Activated CD4-positive, alpha-beta T cell treated with anti-CD3 and anti-CD28 coated beads, Interleukin-2, amount 10 ng/mL, durations not matched to agents 24 days and 14 days (primary cell): ENCODE measurements at places on chromosomes 5 and 9. TPM values are rescaled to one million over a fixed set of nuclear protein-coding genes. Genes with fewer than 3 reads are reported as not detected.

DNA sequence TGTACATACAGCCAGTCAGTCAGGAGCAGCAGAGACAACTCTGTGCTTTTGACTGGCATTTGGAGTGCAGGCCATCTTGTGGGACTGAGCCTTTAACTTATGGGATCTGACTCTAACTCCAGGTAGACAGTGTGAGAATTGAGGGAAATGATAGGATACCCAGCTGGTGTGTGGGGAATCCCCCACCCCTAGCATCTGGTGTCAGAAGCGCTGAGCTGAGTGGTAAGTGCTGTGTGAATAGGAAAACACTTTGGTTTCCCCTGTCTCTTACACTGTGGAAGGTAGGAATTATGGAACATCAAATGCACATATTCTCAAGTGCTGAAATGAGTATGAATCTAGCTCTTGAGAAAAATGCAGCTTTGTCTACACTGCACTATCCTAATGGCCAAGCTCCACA lies 43.9 kb downstream of the CCDC125 start:
- DNase-seq: no peak
- H3K4me1 ChIP-seq: peaks cover 2% of the 10 kb centered on the region
- H3K27ac ChIP-seq: no peak overlapping the region
- no peak overlapping the region for H3K4me3 ChIP-seq
- H3K36me3 ChIP-seq: peaks cover 15% of the 10 kb centered on the region

Gene GCNT4
- 0.52 and 0.70 TPM in 2 replicates for total RNA-seq

GRCh38 chr5:157598350-157598936 lies 22.9 kb upstream of the ADAM19 start:
- H3K4me1 ChIP-seq: peaks cover 85% of the 10 kb centered on the region
- no peaks in the 10 kb centered on the region for H3K27me3 ChIP-seq
- peaks cover 8% of the 10 kb centered on the region for H3K36me3 ChIP-seq
- no peak for DNase-seq
- H3K4me3 ChIP-seq: peak overlapping the region; percentile 16

- H3K36me3 ChIP-seq: no peaks in the 10 kb centered on the region
- DNase-seq: no peak
- H3K4me3 ChIP-seq: no peak overlapping the region
- peaks cover 2% of the 10 kb centered on the region for H3K27me3 ChIP-seq
Observed at GRCh38 chr5:74019923-74020322, 393.9 kb downstream of the ARHGEF28 start.

- H3K27ac ChIP-seq: no peak overlapping the region
- no peaks in the 10 kb centered on the region for H3K4me1 ChIP-seq
- no peaks in the 10 kb centered on the region for H3K36me3 ChIP-seq
Observed at GRCh38 chr5:116536316-116537083, 38.1 kb downstream of the SEMA6A start.

Gene INSL4
- not detected in 2 replicates for total RNA-seq

GRCh38 chr5:169089343-169089742 lies 211.6 kb downstream of the SLIT3 start:
- H3K27me3 ChIP-seq: no peaks in the 10 kb centered on the region
- H3K4me1 ChIP-seq: no peaks in the 10 kb centered on the region
- DNase-seq: no peak
- no peak overlapping the region for H3K4me3 ChIP-seq

DNA sequence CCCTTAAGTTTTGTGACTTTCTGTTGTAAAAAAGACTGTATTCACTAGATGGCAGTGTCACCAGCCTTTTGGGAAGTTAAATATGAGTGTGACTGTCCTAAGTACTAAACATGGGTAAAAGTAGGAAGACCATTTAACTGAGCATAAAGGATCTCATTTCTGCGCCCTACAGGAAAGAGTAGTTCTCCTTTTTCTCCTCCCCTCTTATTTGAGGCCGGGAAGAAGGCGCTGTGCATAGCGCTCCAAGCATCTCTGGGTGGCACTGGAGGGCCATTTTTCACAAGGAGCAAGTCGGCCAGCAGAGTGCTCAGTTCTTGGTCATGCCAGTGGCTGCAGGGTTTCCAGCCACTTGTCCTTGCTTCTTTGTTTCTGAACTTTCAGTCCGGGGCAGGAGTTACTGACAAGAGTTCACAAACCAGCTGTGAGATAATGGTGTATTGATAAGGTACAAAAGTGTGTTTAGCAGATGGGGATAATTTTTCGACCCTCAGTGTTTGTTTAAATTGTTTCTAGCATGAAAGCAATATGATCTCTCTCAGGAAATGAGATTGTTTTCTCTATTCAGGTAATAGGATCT lies 227.6 kb upstream of the DMRT1 start:
- H3K27ac ChIP-seq: no peak overlapping the region
- H3K4me1 ChIP-seq: peaks cover 4% of the 10 kb centered on the region
- no peaks in the 10 kb centered on the region for H3K36me3 ChIP-seq

DNA sequence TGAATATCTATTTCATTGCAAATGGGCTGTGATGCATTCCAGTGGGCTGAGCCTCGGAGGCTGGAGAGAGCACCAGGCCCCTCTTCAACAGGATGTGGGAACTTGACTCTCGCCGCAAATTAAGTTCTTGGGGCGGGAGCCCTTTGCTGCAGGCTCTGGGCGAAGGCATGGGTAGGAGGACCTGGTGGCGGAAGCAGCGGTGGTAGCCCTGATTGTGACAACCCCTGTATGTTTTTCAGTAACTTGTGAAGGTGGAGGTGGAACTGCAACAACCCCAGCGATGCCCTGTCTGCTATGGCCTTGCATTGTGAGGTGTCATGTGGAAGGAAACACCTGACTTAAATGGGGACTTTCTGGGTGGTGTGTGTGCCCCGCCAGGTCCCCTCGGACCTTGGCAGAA lies 9.4 kb downstream of the FYB1 start:
- peak; percentile 95 for DNase-seq
- no peaks in the 10 kb centered on the region for H3K27me3 ChIP-seq
- no peaks in the 10 kb centered on the region for H3K36me3 ChIP-seq

- no peaks in the 10 kb centered on the region for H3K4me1 ChIP-seq
- no peak for DNase-seq
- no peaks in the 10 kb centered on the region for H3K27me3 ChIP-seq
- H3K27ac ChIP-seq: no peak overlapping the region
- H3K4me3 ChIP-seq: no peak overlapping the region
Observed at GRCh38 chr5:26877154-26877553, 161.2 kb downstream of the CDH9 start.

DNA sequence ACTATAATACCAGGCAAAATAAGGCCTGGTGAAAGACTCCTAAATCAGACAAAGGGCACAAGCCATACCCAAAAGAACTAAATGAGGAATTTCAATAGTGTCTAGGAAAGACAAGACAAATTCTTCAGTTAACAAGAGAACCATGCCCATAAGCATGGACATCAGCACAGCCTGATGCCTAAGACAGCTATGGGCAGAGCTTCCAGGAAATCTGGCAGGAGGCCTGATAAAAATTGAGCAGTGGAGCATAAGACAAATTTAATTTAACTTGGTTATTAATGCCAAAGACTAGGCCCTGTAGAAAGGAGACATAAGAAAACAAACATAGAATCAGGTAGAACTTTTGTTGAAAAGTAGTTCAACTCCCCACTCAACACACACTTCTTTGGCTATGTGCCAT lies 17.3 kb downstream of the KLHL3 start:
- peaks cover 4% of the 10 kb centered on the region for H3K36me3 ChIP-seq
- no peak for DNase-seq
- no peaks in the 10 kb centered on the region for H3K4me1 ChIP-seq
- no peak overlapping the region for H3K4me3 ChIP-seq
- H3K27me3 ChIP-seq: no peaks in the 10 kb centered on the region

DNA sequence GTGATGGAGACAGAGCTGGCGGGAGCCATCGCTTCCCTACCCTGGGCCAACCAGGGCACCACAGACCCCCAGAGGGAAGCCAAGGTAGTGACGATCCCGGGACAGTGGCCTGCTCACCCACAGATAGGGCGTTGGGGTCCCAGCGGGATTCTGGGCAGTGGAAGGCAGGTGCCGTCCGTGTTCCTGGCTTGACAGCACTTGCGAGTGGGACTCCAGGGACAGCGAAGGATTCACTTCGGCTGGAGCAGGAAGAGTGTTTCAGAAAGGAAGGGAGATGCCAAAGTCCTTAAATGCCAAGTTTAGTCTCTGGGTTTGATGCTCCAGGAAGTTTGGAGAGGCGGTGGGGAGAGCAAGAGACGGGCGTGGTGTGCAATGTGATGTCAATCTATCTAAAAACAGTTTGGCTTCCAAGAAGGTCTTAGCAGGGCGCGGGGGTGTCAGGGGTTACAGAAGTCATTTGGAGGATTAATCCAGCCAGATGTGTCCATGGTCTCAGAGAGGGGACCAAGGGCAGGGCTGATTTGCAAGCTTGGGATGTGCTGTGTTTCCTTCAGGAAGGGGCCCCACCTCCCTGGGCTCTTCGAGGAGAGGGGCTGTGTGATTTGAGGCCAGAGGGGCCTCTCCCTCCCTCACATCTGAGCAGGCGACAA lies 74.9 kb downstream of the NTNG2 start:
- H3K36me3 ChIP-seq: no peaks in the 10 kb centered on the region
- no peak for DNase-seq
- H3K4me1 ChIP-seq: peaks cover 10% of the 10 kb centered on the region
- peaks cover 7% of the 10 kb centered on the region for H3K27me3 ChIP-seq

GRCh38 chr5:17378346-17378997 lies 119.6 kb upstream of the TAF11L2 start:
- H3K27ac ChIP-seq: no peak overlapping the region
- H3K4me3 ChIP-seq: no peak overlapping the region
- no peak for DNase-seq
- no peaks in the 10 kb centered on the region for H3K4me1 ChIP-seq
- H3K36me3 ChIP-seq: no peaks in the 10 kb centered on the region

DNA sequence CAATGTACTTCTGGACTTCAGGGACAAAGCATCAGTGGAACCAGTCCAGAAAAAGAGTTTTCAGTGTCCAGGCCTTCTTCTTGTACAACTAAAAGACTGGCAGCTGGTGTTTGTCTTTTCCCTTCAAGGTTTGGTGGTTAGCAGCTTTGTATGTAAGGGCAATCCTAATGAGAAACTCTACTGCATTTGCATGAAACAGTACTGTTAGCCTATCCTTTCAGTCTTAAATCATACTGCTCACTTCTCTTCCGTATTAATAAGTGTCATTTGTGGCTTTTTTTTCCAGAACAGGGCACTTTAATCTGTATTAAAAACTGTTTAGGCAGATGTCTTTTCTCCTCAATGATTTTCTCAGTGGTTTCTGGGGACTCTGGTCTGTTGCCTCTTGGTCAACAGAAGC lies 48.9 kb downstream of the FAM174A start:
- no peak overlapping the region for H3K4me3 ChIP-seq
- no peaks in the 10 kb centered on the region for H3K4me1 ChIP-seq
- no peaks in the 10 kb centered on the region for H3K27me3 ChIP-seq
- DNase-seq: no peak
- peaks cover 5% of the 10 kb centered on the region for H3K36me3 ChIP-seq
- no peak overlapping the region for H3K27ac ChIP-seq

Gene CBY3
- total RNA-seq: 0.45 and 0.63 TPM in 2 replicates

GRCh38 chr9:75483636-75484035 lies 395.3 kb downstream of the OSTF1 start:
- H3K4me1 ChIP-seq: no peaks in the 10 kb centered on the region
- no peak for DNase-seq
- H3K4me3 ChIP-seq: no peak overlapping the region
- H3K27ac ChIP-seq: no peak overlapping the region
- no peaks in the 10 kb centered on the region for H3K36me3 ChIP-seq

DNA sequence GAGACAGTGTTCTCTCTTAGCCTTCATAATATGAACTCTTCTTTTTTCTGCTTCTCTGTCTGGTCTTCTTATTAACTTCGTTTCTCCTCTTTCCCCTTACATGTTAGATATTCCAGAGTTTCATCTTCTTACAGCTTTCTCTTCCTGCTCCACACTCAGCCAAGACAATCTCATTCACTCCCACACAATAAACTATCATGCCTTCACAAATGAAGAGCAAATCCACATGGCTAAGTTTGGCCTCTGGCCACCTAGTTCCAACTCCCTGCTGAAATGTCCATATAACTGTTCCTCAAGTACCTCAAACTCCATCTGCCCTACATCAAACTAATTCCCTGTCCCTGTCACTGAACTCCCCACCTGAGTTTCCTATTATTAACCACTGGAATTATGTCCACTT lies 18.4 kb downstream of the IL33 start:
- H3K27me3 ChIP-seq: peaks cover 2% of the 10 kb centered on the region
- no peaks in the 10 kb centered on the region for H3K36me3 ChIP-seq
- no peaks in the 10 kb centered on the region for H3K4me1 ChIP-seq

DNA sequence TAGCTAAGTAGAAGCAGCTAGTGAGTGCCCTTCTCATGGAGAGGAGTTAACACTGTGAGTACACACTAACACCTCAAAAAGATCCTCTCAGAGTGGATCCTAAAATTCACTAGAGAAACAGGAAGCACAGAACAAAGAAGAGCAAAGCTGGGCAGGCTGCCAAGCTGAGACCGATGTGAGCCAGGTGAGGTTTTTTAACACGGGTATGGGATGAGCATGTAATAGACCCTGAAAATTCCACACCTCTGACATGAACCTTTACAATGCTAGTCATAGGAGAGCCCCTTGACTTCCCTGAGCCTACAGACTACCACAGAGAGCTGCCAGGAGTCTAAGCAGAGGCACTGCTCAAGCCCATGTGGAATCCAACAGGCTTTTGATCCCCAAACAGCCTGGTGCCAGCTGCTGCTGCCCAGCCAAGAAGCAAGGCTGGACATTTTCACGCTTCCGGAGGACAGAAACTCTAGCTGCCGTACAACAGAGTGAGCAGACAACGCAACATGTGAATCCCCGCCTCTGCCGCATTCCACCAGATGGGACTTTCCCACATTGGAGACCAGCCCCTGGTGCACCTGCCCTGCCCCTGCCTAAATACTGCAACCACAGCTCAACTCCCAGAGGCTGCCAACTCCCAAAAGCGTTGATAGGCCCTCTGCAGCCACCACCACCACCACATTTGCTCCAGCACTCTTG lies 280.8 kb downstream of the CDH10 start:
- no peak for DNase-seq
- H3K36me3 ChIP-seq: no peaks in the 10 kb centered on the region
- H3K27me3 ChIP-seq: no peaks in the 10 kb centered on the region

GRCh38 chr5:33892620-33893137 lies 889 bp upstream of the ADAMTS12 start:
- H3K4me1 ChIP-seq: peaks cover 5% of the 10 kb centered on the region
- no peak for DNase-seq
- H3K4me3 ChIP-seq: no peak overlapping the region
- H3K36me3 ChIP-seq: no peaks in the 10 kb centered on the region
- H3K27ac ChIP-seq: no peak overlapping the region

Gene OTP
- total RNA-seq: not detected in 2 replicates
